ENCODE measurements at places on chromosomes 7 and 10.

DNA sequence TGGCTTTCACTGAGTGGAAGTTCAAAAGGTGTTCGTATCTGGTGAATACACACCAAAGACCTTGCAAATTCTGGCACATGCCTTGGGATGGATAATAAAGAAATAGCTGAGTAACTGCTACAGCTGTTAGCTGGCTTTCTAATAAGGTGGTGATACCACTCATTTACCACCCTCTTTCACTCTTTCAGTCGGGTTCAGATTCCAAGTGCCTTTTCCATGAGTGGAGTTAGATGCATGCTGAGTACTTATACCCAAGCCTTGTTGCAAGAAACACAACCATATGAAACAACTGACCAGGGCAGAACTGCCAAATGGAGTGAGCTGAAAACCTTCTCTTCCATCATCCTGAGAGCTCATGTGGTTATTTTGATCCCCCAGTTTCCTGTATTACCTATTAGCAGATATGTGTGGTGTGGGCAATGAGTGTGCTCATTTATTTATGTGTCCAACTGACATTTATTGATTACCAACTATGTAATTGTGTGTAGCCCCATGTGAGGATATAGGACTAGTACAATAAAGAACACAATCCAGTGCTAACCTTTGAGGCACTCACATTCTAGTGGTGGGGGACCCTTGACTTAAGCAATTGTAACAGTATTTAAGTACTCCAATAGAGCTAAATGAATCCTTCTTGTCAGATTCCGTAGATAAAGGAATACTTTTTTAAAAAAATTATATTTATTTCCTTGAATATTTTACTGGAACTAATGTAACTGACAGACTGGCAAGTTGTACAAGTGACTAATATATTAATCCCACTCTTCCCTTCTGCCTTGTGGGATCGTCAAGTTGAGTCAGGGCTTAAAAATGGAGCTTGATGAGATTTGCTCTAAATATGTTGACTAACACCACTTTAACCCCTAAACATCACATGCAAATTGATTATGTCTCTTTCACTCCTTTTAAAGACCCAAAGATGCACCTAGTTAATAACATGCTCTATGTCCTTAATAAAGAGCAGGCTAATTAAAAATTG is 124.7 kb downstream of the ARID5B start:
- DNase-seq: no peak

DNA sequence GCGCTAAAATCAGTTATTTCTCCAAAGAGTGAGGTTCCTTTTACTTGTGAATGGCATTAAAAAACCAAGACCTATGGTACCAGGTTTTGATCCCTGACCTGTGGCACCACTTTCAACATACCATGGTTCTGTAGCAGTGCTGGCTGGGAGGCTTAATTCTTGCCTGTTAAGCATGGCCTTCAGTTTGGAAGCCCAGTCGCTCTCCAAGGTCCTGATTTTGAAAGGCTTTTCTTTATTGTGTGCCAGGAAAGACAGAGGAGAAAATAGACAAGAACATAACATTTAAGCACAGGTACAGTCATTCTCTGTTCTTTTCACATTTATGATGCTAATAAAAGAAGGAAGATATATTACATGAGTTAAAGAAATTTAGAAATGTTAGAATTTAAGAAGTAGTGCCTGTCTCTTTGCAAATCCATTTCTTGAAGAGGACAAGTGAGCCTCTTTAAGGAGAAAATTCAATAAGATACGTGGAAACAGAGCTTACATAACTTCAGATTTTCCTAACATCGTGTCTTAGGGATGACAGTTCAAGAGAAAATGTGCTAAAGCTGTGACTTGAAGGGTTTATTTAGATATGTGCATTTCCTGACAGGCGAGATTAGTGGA is 357.6 kb downstream of the DPP6 start:
- DNase-seq: no peak

DNA sequence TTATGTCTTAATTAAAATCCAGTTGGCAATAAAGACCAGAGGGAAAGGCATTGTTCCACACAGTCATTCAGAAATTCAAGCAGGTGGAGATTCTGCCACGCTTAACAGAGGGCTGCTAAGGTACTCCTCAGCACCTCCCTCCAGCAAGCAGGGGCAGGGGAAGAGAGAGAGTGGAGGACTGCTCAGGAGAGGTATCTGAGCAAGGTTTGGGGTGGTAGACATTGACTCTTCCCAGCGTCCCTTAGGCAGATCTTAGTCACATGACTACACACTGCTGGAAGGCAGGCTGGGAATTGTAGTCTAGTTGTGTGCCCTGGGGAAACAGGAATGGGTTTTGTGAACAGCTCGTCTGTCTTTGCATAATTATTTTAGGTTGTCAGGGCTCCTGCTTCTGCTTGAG is 181.6 kb downstream of the NPSR1 start:
- no peak for DNase-seq

- no peak for DNase-seq
Observed at GRCh38 chr10:121928528-121928884, 675 bp upstream of the ATE1 start.

DNA sequence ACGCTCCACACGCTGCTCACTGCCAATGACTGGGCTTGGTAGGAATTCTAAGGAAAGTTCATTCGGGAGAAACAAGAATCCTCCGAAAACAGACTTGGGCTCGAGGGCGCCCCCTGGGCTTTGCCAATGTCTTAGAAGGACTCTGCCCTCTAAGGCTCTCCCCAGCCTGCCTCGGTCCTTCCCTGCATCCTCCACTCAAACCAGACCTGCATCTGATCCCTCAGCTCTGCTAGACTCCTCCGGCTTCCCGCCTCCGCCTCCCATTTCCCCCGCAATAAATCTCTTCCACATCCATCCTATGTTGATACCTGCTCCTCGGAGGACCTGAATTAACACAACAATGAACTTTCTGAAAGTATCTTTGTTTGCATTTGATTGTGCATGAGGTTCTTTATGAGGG is 177.6 kb downstream of the PLPP4 start:
- DNase-seq: no peak

GRCh38 chr7:55472928-55473725 is 99.2 kb downstream of the VOPP1 start:
- DNase-seq: no peak

Data from HuH-7.5 (cell line).